ENCODE measurements at places on chromosomes 16 and 17. TPM values are rescaled to one million over a fixed set of nuclear protein-coding genes. Genes with fewer than 3 reads are reported as not detected.

SDF2 gene
- 47.3 TPM for total RNA-seq

KCNJ18 gene
- not detected for total RNA-seq

MMP25 gene
- 49.3 TPM for total RNA-seq

EIF4A3 gene
- 106 TPM for total RNA-seq

CES3 gene
- total RNA-seq = 4.8 TPM

CCDC154 gene
- 6.1 TPM for total RNA-seq

ALOX12 gene
- not detected for total RNA-seq

ADAM11 gene
- 0.77 TPM for total RNA-seq
